ENCODE measurements at places on chromosomes 6 and 20.
A peak's percentile ranks its signal among the peaks of the same experiment; 100 is the strongest.

GRCh38 chr6:11744753-11745152 is 33.9 kb downstream of the ADTRP start:
- no peak for DNase-seq

- no peak for DNase-seq
Measured at GRCh38 chr6:71299541-71300470, 11.2 kb downstream of the OGFRL1 start.

DNA sequence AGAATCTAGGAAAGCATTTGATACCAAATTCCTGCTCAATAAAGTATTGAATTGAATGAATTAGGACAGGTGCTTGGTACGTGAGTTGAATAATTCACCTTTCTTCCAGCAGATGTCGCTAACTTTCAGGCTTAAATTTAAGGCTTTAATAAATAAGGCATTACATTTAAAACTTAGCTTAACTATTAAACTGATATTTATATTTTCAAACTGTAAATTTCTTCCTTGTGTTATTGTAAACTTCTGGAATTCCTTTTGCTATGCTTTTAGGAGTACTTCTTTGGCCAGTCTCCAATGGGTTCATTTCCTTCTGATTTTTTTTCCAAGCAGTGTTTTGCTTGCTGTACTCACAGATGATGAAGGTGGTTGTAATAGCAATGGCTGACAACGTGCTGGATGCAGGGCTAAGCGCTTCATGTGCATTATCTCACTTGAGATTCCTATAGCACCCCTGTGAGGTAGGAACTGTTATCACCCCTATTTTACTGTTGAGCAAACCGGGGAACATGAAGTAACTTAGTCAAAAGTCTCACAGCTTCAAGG is 71.3 kb upstream of the SLC2A12 start:
- peak; percentile 49 for DNase-seq

DNA sequence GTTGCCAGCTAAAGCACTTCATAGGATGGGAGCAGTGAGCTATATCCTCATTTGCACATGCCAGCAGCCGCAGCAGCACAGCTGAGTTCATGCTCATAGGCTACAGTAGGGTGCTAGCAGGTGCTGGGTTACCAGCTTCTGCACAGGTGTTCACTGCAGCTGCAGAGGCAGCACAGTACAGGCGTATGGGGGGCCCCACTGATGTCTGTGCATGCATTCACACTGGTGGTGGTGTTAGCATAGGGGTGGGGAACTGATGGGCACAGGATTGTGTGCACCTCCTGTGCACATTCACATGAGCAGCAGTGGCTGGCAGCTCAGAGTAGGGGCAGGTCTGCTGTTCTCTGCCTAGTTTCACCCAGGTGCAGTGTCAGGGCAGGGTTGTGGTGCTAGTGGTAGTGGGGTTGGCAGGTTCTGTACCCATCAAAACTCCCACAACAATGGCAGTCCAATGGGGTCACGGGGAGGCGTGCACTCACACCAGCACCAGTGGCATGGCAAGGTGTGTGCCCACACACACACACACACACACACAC is 58.9 kb upstream of the IRAK1BP1 start:
- no peak for DNase-seq

DNA sequence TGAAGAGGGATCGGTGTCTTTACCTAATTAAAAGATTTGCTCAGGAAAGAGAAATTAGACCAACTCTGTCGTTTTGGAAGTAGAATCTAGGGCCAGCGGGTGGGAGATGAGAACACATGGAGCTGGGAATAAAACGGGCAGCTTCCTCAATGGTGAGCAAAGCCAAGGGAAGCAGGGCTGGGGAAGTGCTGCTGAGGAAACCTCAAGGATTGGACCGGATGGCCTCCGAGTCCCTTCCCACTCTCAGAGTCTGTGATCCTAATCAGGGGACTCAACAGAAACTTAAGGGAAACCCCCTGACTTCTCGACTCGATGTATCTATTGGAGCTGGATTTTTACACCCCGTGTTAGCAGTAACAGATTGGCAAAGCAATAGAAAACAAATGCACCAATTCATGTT is 10.8 kb downstream of the GCNT2 start:
- DNase-seq = no peak

DNA sequence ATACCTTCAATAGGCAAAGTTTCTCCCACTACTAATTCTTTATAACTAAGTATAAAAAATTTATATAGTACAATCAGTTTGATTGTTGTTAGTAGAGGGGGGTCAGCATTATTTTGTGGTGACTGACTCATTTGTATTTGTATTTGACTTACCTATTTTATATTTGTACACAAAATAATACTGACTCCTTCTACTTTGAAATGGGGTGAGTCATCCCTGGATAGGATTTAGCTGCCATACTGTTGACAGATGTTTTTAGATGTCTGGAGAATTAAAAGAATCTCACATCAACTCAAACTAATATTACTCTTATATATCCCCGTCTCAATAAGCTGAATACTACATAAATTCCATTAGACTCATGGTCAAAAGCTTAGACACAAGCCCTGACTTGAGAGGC is 114.9 kb downstream of the FRK start:
- DNase-seq = no peak

GRCh38 chr20:43846516-43846905 is 68.1 kb upstream of the TOX2 start:
- no peak for DNase-seq

GRCh38 chr20:45405571-45406259 is 2.4 kb upstream of the DBNDD2 start:
- DNase-seq = no peak

GRCh38 chr6:154937306-154938220 is 57.6 kb upstream of the TIAM2 start:
- no peak for DNase-seq

DNA sequence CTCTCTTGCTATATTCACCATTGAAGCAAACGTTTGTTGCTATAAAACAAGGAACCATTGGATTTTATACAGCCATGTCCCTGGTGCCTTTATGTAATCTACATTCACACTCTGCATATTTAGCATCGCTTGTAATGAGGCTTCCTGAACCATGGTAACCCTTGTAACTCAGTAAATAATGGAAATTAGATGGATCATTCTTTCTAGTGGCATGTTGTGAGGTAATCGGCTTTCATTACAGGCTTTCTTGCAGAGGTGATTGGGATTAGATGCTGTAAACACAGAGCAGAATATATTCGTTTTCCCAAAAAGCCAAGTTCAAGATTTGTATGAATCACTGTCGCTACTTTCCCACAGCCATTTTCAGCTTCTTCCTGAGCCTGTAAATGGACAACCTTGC is 36.1 kb downstream of the SMPDL3A start:
- no peak for DNase-seq
